HEK293T (cell line): ENCODE measurements at places on chromosomes 2 and 18.

DNA sequence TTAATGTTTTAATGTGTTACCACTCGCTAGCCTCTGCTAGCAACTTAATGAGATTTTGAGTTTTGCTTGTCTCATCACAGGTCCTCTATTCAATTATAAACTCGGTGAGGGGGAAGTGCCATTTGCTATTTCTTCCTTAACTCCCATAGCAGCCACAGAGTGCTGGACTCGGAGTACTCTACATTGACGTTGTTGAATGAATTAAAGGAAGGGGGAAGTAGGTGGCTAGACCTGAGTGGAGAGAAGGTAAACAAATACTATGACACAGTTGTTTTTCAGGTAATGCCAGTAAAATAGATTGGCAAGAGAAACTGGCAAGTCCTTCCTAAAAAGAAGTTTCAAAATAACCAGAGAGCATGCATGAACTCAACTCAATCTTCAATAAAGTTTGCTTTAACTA is 339.3 kb downstream of the HRH4 start:
- no peak for DNase-seq

DNA sequence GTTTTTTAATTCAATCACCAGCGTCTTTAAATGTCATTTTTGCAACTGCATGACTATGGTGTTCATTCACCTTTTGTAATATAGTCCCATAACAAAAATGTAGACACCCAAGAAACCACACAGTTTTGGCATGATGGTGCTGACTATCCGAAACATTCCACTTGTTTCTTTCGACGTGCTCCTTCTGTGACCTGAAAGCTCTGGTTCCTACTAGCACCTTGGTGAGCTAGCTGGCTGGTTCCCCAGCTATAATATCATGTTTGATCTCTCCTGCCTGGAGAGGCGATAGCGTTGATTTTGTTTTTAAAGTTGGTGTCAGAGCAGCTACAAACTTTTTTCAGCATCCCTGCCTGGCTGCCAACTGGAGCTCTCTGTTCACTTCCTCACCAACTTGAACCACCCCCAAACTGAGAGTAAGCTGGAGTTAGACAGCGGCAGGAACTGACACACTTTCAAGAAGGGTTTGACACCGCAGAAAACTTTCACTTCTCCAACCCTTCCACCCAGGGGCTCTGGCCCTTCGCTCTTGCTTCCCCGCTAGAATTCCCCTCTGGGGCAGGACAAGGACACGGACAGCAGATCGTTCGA is 1.1 kb downstream of the ATAD2B start:
- peak; percentile 20 for DNase-seq

DNA sequence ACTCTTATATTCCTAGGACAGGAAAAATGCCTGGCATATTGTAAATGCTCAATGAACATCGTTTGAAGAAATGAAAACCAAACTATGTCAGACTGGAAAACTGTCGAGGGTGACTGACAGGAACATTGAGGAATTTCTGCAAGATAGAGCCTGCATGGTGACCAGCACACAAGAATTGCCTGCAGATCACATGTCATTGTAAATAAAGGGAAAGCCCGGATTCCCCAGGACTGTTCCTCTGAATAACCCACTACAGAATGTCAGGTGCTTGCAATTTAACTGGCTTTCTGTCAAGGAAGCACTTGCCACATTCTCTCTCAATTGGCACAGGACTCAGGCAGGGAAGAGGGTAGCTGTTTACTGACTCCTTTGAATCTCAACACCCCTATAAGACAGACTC is 129.0 kb upstream of the REG3G start:
- no peak for DNase-seq

DNA sequence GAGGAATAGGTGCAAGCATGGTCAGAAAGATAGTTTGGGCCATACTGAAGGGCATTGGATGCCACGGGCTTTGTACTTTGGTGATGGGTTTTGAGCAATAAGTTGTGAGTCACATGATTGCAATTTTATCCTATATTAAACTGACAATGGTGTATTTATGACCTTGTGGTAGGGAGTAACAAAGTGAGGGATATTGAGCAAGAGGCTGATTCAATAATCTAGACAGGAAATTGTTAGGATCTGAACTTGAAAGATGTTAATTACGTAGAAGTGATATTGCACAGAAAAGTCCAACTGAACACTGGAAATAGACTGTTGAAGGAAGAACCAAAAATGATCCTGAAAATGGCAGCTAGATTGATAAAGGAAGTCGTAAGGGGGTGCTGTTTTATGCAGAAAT is 46.6 kb upstream of the TCF4 start:
- no peak for DNase-seq

GRCh38 chr2:80687524-80687923 is 383.0 kb upstream of the LRRTM1 start:
- no peak for DNase-seq
